Stomach (tissue), 19 donors: ENCODE measurements at places on chromosomes 12 and 14. TPM values are rescaled to one million over a fixed set of nuclear protein-coding genes. Genes with fewer than 3 reads are reported as not detected.

GRCh38 chr14:69443296-69443805, 41.2 kb upstream of the PLEKHD1 start:
- DNase-seq = no peak

- no peak for DNase-seq
These were observed 21.9 kb downstream of the CCDC91 start for GRCh38 chr12:28212182-28212581.

DNA sequence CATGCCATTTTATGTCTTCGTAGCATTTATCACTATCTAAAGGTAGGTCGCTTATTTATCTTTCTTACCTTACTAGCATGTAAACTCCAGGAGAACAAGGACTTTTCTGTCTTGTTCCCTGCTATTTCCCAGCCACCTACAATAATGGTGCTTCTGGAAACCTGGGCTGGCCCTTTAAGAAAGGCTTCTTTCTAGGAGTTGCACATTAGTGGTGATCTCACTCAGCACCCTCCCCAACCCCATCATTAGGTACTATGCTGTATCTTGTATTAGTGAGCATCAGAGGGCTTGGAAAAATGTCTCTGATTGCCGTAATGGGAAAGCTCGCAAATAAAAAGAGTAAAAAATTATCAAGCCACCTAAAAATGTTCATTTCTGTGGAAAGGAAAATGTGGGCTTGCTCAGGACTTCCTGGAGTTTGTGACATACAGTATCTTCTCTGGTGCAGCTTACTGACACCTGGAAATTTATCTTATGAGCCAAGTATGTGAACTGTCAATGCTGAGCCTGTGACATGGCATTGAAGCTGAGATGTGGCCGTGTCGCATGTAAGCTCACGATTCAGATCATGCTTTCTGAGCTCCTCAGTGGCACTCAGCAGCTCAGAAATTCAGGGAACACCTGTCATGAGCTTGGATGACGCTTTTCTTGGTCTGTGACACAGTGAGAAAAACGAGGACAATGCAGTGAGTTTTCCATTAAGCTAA, 12.4 kb downstream of the CCDC92 start:
- no peak for DNase-seq

The GARIN6 gene
- not detected for polyA plus RNA-seq

DNA sequence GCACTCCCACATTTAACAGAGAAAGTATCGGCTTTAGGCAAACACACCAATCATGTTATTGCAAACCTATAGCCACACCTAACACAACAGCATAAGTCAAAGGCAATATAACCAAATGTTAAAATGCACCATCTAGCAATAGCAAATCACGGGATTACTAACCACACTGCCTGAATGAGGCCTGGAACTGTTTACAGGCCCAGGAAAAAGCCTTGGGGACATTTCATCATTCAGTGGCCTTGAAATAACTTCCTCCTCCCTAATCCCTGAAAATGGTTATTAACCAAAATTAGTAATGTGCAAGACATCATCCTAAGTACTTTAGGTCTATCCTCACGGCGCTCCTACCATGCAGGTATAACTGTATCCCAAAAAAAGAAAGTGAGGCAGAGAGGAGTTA, 2.3 kb downstream of the GALC start:
- no peak for DNase-seq

The SMCO2 gene
- polyA plus RNA-seq = not detected

GRCh38 chr12:98109266-98109665, 406.1 kb upstream of the TMPO start:
- DNase-seq = no peak

The EPYC gene
- polyA plus RNA-seq = not detected

DNA sequence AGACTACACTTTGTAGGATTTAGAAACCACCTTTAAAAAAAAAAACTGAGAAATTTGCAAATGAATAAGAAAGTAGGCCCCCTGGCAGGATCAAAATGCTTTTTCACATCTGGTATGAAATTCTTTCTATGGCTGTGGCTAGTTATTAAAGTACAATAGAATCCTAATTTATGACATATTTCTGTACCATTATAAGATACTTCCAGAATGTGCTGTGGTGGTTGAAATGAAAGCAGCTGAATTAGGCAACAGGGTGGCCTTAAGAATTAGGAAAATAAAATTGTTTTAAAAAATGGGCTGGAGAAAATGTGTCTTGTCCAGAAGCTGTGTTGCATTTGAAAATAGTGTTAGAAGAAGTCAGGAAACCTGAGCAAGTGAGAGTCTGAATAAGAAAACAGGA, 85.9 kb upstream of the PDE3A start:
- DNase-seq = no peak

DNA sequence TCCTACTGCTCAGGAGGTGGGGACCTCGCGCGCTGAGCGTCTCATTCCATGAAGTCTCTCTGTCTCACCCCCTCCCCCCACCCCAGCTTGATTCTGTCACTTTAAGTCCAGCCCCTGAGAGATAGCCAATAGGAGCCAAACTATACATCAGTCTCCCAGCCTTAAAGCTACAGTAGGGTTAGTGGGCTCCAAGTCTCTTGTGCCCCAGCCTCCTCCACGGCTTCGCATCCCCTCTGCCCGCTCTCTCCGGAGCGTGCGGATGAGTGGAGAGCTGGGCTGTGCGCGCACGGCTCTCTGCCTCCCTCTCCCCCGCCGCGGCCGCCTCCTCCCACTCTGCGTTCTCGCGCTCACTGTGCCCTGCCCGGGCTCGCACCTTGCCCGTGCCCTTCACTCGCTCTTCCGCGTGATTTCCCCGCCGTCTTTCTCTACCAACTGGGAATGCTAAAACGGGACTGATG, at the start of gene ESRRB:
ESRRB (plus strand) TSS at position 191 of the 458 bp plus-strand sequence; CDS start at position 456, 265 bp downstream.
- no peak for DNase-seq

DNA sequence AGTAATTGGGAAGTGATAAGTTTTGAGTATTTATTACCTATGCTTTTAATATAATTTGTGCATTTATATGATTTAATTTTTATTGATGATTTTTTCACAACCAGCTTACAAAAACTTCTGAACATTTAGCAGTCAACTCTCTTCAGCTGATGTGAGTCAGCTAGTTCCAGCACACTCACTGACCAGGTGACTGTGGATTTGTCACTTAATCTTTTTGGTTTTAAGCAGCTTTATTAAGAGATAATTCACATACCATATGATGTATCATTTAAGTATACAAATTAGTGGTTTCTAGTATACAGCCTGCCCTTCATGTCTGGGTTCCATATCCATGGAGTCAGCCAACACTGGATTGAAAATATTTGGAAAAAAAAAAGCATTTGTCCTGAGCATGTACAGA, 103.5 kb downstream of the SYNE2 start:
- DNase-seq = no peak

The SLC2A13 gene
- polyA plus RNA-seq = 1.1 TPM

The TAS2R9 gene
- polyA plus RNA-seq = not detected

DNA sequence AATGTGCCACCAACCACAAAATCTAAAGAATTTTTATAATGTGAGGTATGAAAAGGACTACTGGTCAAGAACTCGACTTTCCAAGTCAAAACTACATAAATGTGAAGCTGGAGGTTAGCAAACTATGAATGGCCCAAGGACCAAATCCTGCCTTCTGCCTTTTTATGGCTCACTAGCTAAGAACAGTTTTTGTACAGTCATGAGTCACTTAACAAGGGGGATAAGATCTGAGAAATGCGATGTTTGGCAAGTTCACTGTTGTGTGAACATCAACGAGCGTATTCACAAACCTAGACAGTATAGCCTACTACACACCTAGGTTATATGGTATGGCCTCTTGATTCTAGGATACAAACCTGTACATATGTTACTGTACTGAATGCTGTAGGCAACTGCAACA, 28.2 kb downstream of the FERMT2 start:
- DNase-seq = no peak

The PIK3C2G gene
- 8.4 TPM for polyA plus RNA-seq
